ENCODE measurements at places on chromosomes 2 and 18.

GRCh38 chr2:169803480-169803879 lies 4.8 kb downstream of the SSB start:
- DNase-seq = no peak

- DNase-seq = no peak
These were observed 57.2 kb upstream of the LDLRAD4 start for GRCh38 chr18:13161276-13161899.

DNA sequence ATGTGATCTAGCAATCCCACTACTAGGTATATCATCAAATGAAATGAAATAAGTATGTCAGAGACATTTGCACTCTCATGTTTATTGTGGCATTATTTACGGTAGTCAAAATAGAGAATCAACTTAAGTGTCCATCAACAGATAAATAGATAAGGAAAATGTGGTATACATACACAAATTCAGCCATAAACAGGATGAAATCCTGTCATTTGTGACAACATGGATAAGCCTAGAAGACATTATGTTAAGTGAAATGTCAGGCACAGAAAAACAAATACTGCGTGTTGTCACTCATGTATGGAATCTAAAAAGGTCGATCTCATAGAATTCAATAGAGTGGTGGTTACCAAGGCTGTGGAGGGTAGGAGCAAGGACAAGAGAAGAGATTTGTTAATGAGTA lies 22.1 kb upstream of the CBLN2 start:
- no peak for DNase-seq

- no peak for DNase-seq
These were observed 60.6 kb downstream of the BCL2 start for GRCh38 chr18:63258749-63259566.

DNA sequence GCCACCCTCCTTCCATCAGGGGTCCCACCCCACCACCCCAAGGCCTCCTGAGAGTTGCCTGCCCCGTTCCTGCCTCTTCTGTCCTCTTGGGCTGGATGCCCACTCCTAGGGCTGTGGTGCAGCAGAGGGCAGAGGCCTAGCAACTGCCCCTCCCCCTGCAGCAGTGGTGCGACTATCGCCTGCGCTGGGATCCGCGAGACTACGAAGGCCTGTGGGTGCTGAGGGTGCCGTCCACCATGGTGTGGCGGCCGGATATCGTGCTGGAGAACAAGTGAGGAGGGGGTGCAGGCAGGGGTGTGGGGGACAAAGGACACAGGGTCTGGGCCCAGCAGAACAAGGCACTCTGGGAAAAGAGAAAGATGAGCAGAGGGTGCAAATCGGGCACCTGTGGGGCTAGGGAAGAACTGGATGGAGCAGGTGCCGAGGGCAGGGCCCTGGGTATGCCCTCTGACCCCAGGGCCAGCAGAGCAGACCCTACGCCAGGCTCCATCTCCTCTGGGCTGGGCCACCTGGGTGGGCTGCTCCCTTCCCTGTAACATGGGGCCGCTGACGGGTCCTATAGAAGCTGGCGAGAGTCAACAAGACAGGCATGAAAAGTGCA lies 1.0 kb downstream of the CHRNG start:
- no peak for DNase-seq

DNA sequence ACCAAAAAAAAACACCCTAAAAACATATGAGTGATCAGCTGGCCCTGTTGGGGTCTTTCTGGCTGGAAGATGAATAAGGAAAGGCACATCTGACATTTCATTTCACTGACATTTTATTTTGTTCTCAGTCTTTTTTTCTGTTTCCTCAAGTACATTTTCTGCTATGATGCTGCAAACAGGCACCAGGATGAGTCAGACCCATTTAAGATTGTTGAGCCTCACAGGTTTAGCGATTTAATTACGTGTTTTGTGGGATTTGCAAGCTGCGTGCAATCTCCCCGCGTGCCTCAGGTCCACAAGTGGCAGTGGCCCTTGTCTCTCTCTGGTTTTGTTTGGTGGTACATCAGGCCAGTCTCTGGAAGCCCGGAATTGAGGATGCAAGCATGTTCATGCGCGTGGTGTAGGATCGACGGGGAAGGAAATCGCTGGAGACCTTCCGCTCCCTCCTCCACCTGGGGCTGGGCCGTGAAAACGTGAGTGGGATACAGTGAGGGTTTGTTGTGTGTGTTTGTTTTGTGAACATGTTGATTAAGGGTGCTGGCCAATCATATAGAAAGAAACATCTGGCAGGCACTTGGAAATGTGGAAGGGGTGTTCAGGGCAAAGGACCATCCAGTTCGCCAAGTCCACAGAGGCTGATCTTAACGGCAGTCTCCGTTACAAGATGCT lies 120.2 kb upstream of the ZNF516 start:
- no peak for DNase-seq

- no peak for DNase-seq
These were observed 274.7 kb upstream of the HNMT start for GRCh38 chr2:137689549-137689948.

GRCh38 chr2:166297951-166298350 lies 77.8 kb downstream of the SCN9A start:
- DNase-seq = no peak

DNA sequence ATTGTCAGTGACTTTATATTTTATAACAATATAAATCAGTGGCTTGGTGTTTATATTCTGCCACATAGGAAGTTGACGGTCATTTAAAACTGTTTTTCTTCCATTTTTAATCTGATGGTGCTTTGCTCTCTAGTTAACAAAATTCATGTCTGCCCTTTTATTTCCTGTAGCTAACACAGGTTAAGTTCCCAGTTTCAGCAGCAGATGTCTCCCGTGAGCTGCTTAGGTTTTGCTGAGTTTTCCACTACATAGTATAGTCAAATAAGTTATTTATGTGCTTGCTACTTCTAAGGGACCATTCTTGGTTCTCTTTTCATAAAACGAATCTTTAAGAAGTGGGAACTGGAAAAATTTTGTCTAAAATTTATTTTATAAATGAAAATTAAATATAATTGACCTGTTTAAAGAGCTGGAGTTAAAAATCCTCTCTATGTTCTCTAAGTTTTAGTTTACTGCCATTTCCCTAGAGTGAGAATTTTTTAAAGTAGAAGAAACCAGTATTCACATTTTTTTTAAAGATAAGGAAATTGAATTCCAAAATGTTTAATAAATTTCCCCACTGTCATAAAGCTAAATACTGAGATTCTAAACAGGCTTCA lies 20.6 kb downstream of the HTR2B start:
- peak; percentile 76 for DNase-seq

DNA sequence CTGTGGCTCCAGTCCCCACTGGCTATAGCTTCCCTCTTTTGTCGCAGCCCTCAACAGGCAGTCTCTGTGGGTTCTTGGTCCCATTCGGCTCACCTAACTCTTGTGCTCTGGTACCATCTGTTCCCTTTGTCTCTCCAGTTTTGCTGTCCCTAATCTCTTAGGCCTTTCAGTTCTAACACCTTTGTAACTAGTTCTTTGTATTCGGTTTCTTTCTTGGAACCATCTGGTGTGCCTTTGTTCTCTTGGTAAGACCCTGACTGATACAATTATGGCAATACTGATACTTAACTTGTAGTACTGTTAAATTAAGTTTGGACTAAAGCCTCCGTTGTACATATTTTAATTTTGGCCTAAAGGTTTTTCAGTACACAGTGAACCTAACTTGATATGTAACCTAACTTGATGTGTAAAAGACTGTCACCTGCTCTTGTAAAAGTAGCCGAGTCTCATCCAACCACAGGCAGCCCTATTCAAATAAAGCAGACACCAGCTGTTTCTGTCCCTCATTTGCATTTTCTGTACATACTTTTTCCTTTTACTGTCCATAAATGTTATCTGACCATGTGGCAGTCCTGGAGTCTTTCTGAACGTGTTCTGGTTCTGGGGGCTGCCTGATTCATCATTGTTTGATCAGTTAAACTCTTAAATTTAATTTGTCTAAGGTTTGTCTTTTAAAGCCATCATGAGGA lies 4.8 kb upstream of the MRPL44 start:
- DNase-seq = no peak

DNA sequence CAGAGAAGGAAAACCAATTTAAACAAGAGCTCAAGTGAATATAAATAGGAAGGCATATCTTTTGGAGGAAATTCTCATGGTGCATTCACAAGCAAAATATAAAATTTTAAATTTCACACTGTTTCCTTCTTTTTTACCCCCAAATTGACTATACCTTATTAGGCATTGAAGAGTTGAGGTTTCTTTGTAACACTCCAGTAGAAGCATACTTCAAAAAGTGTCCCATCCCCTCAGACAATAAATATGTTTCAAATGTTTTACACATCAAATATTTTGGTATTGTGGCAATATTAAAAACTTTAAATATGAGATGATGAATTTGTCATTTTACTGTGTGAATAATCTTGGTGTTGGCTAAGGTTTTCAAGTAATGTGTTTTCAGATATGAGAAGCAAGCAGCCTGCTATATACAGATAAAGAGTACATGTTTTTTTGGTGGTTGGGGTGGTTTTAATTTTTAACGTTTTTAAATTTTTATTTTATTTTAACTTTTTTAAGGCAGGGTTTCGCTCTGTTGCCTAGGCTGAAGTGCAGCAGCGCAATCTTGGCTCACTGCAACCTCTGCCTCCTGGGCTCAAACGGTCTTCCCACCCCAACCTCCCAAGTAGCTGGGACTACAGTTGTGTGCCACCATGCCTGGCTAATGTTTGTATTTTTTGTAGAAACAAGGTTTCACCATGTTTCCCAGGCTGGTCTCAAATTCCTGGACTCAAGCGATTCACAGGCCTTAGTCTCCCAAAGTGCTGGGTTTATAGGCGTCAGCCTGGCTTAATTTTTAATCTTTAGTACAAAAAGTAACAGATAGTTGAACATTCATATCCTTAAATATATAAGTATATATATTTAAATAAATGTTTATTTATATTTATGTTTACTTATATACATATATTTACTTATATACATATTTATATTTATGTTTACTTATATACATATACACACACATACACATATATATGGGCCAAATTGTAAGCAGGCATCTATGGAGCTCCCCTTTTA lies 36.5 kb upstream of the DLX1 start:
- DNase-seq = no peak

- no peak for DNase-seq
These were observed 2.7 kb downstream of the PPP1CB start for GRCh38 chr2:28754321-28754720.

DNA sequence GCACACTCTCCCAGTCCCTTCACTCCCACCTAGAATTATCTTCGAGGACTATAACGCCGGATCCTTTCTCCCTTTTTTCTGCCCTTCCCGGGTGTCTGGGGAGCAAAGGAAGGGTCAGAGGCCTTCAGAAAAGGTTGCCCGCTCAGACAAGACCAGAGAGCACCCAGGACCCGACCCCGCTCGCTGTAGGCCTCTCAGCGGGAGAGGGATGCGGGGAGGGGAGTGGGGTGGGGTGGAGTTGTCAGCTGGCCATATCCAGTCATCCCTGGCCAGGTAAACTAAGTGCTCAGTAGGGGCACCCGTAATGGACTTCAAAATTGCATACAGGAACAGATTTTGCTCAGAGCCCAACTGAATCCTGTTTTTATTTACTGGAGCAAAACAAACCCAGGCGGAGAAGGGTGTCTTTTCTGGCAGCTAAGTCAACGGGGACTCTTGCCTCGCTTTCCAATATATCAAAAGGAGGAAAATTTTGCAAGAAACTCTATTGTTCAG lies 65.0 kb downstream of the NOL4 start:
- DNase-seq = no peak

DNA sequence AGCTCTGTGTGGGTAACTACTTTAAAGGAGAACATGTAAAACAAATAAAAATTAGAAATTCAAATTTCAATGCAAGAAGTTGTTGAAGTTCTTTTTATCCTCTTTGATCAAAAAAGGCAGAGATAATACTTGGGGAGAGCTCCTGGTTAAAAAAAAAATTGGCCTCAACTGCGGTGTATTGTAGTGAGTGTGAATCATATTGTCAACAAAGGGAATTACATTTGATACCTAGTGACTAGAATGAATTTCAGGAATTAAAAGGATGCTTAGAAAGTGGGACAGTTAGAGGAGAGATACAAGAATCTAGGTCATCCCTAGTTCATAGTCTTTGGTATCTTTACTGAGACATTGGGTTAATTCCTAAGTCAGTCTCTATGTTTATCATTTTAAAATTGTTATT lies 473.0 kb downstream of the CCDC85A start:
- DNase-seq = no peak

DNA sequence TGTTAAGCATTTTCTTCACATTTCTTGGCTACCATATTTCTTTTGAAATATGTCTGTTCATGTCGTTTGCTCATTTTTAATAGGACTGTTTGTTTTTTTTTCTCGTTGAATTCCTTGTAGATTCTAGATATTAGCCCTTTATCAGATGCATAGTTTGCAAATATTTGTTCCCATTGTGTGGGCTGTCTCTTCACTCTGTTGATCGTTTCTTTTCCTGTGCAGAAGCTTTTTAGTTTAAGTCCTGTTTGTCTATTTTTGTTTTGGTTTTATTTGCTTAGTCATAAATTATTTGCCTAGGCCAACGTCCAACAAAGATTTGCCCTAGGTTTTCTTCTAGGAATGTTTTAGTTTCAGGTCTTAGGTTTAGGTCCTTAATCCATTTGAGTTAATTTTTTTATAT lies 1494.7 kb downstream of the SUCLG1 start:
- DNase-seq = no peak

GRCh38 chr2:23376972-23377371 lies 8.0 kb upstream of the KLHL29 start:
- no peak for DNase-seq

GRCh38 chr18:39184176-39184575 lies 1618.6 kb upstream of the CELF4 start:
- DNase-seq = no peak

GRCh38 chr2:209547726-209548125 lies 123.9 kb downstream of the MAP2 start:
- DNase-seq = no peak

- DNase-seq = peak; percentile 32
These were observed 105.0 kb upstream of the ALK start for GRCh38 chr2:30026091-30027055.

GRCh38 chr2:206962966-206963365 lies 23.6 kb downstream of the CPO start:
- no peak for DNase-seq

GRCh38 chr2:163734881-163735684 lies 725 bp downstream of the FIGN start:
- peak; percentile 1 for DNase-seq

GRCh38 chr2:25951071-25951547 lies 31.2 kb downstream of the KIF3C start:
- peak; percentile 96 for DNase-seq

DNA sequence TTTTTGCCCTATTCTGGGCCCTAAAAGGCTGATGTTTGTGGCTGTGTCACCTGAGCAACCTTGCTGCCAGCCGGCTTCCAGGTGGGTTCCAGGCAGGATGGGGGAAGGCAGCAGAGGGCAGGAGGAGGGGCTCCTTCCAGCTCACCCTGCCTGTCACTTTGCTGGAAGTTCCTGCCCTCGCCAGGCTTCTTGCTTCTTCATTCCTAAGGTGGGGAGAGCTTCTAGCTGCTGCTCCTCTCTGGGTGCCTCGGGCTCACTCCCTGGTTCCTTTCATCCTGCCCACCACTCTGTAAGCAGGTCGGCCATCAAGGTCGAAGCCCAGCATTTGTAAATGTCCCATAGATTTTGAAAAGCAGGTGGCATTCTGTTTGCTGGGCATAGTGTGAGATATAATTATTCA lies 249.4 kb upstream of the HS6ST1 start:
- DNase-seq = no peak

GRCh38 chr2:102141970-102142828 lies at the start of gene IL1R1:
IL1R1 (plus strand) TSS chr2:102142746; CDS start chr2:102157725, 14,979 bp downstream.
- DNase-seq = peak; percentile 89

- no peak for DNase-seq
These were observed 443.5 kb upstream of the SLC14A2 start for GRCh38 chr18:45171679-45172191.

- no peak for DNase-seq
These were observed 79.0 kb downstream of the COLEC12 start for GRCh38 chr18:421247-422155.

Data from lung microvascular endothelial cell (primary cell).